Right hindlimb (tissue), 1 donor: ENCODE measurements at places on chromosomes 7 and 10.

- no peak for DNase-seq
Observed at GRCh38 chr7:142832417-142832816, 22.5 kb upstream of the EPHB6 start.

- no peak for DNase-seq
Observed at GRCh38 chr10:25036381-25036780, 20.0 kb downstream of the THNSL1 start.

DNA sequence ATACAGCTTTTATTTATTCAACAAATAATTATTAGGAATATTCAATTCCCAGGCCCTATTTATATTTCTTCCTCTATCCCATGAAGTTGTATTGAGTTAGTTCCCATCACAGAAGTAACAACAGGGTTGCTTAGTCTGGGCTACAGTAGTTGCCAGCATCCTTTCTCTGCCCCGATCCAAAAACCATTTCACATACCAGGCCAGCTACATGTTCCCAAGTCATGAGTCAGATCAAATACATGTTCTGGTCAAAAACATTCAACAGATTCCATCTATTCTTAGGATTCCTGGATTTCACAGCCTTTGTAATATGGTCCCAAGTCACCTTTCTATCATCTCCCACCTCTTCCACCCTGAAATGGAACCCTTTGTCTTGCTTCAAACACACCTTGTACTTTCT, 91.6 kb downstream of the RAB11FIP2 start:
- DNase-seq: no peak

DNA sequence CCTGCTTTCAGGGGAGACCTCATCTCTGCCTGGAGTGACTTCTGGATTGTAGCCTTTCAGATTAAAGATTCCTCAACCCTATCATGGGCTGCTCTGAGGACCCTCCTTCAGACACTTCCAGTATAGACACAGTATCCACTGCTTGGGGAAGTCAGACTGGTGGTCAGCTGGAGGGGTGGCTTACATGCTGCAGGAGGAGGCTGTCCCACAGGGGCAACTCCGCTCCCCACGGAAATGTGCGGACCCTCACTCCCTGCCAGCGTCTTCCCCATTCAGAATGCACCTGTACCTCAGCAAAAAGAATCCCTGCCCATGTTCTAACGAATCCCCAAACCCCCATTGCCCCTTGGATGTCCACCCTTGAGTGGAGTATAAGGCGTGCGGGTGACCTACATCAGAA, 95.5 kb downstream of the DOCK4 start:
- DNase-seq: no peak

- no peak for DNase-seq
Observed at GRCh38 chr10:97157578-97158095, 28.1 kb downstream of the SLIT1 start.

GRCh38 chr7:51019191-51019844, 236.6 kb upstream of the GRB10 start:
- DNase-seq: no peak

GRCh38 chr7:90211391-90212148, at the start of gene STEAP2:
Gene STEAP2 (plus strand): TSS chr7:90211740. CDS start chr7:90225083, 13,343 bp downstream.
- peak; percentile 94 for DNase-seq

DNA sequence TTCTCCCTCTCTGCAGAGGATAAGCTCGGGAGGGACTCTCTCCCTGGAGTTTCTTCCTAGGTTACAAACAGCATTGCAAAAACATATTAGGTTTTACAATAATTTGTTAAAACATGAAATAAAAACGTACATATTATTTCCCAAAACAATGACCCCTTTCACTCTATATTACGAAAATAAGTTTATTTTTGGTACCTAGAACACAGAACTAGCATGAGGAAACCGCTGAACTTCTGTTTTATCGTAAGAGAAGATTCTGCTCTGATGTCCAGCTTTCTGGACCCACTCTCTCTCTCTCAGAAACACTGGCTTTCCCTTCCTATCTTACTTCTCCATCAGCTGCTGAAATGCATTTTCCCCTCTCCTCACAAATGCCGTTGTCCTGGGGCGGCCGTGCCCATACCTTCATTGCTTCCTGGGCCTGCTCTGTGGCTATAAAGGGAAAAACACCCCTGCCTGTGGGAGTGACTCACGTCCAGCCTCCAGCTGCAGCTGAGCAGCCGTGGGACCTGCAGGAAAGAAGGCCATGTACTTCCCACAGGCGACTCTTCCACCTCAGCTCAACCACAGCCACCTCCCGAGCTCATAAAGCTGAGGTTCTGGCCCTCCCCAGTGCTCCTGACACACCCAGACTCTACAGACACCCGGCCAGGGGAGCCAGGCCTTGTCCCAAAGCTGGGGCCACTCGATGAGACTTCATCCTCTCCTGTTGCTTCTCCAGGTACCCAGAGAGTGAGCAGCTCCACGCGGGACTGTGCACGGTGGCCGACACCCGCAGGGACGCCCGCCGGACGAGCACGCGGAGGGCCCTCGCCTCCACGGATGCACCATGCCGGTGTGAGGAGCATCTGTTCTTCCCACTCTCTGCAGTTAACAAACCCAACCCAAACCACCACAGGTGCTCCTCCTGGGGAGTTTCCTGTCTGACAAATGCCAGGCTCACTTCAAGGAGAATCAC, 3.1 kb downstream of the GPER1 start:
- DNase-seq: no peak

DNA sequence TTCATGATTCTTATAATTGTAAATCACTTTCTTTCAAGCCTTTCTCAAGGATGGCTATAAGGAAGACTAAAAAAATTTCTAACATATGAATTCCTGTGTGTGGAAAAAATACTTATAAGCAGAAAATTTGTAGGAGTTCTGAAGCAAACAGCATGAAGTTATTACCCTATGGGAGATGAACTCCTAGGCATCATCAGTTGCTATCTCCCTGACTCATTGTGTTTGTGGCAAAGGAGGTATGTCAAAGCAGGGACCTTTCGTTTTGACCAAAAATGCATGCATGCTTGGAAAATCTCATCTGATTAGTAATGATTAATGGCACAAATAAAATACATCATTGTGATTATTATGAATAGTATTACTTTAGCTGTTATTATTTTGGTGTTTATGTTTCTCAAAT, 59.4 kb downstream of the CALCR start:
- DNase-seq: no peak

- DNase-seq: peak; percentile 90
Observed at GRCh38 chr7:94393246-94394108, 1.2 kb upstream of the COL1A2 start.

GRCh38 chr10:77359287-77359691, 278.3 kb downstream of the KCNMA1 start:
- no peak for DNase-seq

- DNase-seq: no peak
Observed at GRCh38 chr10:11443468-11444154, 167.8 kb downstream of the USP6NL start.

DNA sequence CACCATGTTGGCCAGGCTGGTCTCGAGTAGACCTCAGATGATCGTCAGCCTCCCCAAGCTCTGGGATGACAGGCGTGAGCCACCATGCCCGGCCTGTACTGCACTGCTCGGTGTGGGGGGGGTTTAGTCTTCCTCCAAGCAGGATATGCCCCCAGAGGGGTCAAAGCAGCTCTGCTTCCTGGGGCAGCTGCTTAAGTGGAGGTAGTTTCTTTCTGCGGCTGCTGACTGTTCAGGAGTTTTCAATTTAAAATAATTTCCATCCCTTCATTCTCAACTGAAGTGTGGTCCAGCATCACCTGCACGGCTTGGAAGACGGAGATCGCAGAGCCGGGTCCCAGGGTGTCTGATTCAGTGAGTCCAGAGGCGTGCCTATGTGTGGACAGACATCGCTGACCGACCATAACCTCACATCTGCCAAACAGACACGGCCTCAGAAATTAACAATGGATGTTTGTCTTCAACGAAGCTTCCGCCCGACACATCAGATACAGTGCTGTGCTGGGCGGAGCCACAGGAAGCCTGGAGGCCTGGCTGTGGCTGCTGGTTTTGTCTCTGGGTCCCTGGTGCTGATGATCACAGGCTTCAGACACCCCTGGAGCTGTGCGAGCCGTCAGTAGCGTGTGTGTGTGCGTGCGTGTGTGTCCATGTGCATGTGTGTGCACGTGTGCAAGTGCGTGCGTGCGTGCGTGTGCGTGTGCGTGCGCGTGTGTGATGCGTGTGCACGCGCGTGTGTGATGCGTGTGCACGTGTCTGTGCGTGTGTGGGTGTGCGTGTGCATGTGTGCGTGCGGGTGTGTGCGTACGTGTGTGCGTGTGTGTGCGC, 226.5 kb upstream of the PITRM1 start:
- peak; percentile 55 for DNase-seq

DNA sequence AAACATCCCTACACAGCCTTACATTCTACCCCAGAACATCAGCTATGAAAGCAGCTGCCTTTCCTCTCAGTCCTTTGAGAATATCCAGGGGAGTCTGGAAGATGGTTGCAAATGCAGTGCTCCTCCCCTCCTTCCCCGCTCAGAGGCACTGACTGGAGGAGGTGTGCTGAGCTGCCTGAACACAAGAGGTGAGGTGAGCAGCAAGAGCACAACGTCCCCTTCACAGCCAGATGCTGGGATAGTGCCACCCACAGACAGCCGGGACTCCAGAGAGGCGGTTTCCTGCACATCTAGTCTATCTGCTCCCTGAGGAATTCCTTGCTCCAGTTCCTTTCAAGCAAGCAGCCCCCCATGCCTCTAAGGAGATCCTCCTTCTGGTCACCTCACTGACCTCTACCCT, 74.2 kb downstream of the EZH2 start:
- DNase-seq: no peak

DNA sequence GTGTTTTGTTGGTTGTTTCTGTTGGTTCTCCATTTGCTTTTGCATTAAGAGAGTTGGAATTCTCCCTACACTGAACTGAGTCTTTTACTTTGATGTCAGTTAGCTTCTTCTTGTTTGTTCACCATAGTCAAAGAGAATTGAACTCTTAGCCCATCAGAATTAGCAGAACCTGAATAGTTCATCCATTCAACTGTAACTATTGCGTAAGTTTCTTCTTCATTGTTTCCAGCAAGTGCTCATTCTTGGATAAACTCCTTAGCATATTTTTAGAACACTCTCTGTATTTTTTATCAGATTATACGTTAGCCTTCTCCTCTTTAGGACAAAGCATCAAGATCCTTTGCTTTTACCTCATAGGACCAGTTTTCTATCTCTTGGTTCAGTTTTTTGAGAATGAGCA, 128.4 kb upstream of the RAB11FIP2 start:
- DNase-seq: no peak

DNA sequence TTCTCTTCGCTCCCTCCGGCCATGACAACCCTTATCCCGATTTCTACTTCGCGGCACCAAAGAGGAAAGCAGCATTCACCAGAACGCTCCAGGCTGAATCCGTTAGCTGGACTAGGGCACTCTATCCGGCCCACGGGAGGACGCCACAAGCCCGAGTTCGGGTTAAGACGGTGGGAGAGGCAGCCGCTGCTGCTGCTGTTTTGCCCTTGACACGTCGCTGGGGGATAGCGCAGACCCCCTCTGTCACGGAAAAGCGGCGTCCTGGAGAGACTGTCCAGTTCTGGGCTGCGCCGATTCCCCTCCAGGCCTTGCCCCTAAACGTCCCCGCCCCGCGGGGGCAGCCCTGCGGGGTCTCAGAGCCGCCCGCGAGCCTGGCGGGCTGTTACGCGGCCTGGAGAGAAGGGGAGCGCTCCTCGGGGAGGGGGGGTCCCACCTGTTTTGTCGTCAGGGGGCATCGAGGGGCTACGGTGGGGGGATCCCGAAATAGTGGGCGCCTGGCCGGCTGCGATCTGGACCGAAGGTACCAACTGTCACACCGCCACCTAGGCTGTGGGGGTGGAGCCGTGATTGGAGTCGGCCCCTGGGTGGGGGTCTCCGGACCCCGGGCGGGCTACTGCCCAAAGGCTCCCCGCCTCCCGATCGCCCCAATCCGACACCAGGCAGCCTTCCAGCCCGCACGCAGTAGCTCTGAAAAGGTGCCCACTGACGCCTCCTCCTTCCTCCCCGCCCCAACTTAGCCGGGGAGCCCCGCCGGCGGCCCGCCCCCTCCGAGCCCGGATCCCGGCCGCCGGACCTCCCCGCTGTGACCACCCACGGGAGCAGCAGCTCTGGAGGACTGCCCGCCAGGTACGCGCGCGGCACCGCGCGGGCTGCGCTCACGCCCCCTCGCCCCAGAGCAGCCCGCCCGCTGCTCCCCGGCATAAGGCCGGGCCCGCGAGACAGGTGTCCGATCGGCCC, 772 bp downstream of the SGMS1 start:
- peak; percentile 65 for DNase-seq

- peak; percentile 64 for DNase-seq
Observed at GRCh38 chr7:101172854-101173751, 7.0 kb downstream of the NAT16 start.

DNA sequence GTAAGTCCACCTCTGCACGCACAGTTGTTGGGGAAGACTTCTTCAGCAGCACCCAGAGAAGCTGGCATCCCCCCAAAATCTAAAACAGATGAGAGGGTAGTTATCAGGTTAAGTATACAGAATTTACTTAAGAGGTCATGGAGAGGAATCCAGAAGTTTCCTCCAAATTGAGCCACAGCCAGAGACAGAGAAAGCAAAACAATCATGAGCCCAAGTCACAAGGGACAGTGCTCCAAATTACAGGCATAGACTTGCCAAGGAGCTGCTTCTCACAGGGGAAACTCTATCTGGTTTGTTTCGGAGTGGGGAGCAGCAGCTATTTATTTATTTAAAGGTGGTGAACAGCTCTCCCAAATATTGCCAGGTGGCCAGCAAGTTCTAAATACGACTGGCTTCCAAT, 308.4 kb downstream of the SKIDA1 start:
- no peak for DNase-seq

- DNase-seq: no peak
Observed at GRCh38 chr10:79352035-79352877, 5.0 kb downstream of the PPIF start.

DNA sequence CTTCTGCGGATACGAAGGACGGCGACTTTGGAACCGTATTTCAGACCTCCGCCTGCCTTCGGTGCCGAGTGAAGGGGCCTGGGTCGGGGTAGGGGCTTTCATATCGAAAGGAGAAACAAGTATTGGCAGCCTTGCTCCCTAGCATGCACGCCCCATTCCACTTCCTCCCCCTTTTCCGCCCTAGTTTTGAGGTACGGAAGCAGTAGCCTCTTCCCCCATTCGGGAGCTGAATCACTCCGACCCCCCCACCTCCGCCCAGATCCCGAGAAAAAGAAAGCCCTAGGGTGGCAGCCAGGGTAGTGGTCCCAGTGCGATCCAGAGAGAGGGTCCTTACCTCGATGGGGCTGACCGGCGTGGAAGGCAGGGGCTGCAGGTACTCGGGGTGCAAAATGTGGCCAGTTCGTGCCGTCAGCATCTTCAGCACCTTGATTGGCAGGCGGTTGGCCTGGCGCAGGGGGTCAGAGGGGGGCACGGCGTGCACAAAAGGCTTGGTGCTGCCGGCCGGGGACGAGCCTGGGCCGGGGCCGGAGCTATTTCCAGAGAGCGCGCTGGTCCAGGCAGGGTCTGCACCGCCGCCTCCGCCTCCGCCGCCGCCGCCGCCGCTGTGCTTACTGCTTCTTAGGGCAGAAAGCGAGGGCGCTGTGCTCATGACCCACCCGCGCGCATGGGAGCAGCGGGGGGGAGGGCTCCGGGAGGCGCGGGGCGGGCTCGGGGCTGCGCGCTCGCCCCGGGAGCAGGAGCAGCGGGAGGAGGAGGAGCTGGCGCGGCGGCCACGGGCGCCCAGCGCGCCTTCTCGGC, 594 bp downstream of the ZNF503 start:
- peak; percentile 82 for DNase-seq

- no peak for DNase-seq
Observed at GRCh38 chr7:100983451-100984187, 14.3 kb downstream of the MUC12 start.
